Lower lobe of right lung (tissue), 2 donors: ENCODE measurements at places on chromosomes 1 and 21.

DNA sequence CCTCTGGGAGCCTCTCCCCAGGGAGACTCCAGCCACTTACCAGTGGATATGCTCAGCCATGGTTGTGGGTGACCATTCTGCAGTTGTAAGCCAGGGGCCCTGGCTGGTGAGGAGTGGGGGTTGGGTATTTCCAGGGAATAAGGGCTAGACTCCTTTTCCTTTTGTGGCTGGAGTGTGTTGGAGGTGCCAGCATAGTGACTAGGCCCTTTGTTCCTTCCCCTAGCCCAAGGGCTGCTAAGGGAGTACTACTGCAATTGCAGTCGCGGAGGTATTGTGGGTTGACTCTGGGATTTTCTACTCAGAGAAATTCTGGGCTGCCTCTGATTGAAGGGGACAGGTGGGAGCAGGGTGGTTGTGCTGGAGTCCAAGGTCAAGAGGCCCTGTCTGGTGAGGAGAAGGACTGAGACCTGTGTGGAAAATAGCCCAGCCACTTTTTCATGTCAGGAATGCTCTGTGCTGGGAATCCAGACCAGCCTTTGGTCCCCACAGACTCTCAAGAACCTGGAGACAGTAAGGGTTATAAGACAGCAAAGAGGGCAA is 43.1 kb downstream of the MROH9 start:
- DNase-seq, result no peak

GRCh38 chr1:154874465-154874864 is 4.4 kb upstream of the KCNN3 start:
- no peak for DNase-seq

- DNase-seq, result no peak
Observed at GRCh38 chr1:149942207-149942606, 5.5 kb upstream of the MTMR11 start.

DNA sequence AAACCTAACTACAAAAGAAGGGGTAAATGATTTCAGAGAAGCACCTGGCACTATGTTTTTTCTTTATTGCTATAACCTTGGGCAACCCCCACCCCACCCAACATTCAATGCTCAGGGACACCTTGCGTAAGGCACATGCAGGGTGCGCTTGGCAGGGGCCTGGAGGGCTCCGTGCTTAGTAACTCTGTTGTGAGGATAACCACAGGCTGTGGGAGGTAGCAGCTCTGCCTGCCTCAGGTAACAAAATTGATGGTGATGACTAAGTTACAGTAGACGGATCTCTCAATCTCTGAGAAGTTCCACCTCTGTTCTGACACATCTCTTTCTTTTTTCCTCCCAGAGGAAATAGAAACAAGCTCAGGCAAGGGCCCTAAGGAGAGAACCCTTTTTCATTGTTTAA is 8.7 kb upstream of the CCN1 start:
- no peak for DNase-seq
